ENCODE measurements at places on chromosomes 3 and 15.

DNA sequence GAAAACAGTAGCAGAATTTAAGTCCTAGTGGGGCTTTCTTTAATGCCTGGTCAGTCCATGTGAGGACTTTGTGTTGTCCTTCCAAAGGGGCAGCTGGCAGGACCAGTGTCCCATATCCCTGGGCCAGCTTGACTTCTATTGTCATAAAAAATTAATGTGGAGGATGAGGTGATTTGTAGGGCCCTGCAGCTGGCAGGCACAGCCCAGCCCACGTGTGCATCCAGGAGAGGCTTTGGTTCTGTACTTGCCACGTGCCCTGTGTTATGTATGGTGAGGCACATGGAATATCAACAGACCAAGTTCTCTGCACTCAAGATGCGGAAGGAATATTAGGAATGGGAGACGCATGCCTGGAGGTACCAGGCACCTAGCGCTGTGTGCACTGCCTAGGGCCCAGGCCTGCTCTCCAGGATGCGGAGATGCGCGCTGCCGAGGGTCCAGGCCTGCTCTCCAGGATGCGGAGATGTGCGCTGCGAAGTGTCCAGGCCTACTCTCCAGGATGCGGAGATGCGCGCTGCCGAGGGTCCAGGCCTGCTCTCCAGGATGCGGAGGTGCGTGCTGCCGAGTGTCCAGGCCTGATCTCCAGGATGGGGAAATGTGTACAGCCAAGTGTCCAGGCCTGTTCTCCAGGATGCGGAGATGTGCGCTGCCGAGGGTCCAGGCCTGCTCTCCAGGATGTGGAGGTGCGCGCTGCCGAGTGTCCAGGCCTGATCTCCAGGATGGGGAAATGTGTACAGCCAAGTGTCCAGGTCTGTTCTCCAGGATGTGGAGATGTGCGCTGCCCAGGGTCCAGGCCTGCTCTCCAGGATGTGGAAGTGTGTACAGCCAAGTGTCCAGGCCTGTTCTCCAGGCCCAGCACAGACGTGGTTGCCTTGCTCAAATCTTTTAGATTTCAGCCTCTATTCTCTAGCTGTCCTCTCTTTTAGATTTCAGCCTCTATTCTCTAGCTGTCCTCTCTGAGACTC, 183.3 kb upstream of the ROPN1 start:
- no peak for DNase-seq

DNA sequence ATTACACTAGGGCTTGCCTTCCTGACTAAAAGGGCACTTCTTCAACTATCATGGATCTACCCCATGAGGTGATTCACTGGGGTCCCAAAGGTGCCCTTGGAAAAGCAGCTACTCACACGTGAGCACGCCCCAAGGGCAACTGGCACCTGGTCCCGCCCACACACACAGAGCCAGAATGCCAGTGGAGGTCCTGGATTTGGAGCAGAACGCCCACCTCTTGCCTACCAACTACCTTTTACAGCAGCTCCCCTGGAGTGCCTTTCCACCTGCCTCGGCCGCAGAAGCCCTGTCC, 1.8 kb upstream of the CTDSPL start:
- DNase-seq, result no peak

DNA sequence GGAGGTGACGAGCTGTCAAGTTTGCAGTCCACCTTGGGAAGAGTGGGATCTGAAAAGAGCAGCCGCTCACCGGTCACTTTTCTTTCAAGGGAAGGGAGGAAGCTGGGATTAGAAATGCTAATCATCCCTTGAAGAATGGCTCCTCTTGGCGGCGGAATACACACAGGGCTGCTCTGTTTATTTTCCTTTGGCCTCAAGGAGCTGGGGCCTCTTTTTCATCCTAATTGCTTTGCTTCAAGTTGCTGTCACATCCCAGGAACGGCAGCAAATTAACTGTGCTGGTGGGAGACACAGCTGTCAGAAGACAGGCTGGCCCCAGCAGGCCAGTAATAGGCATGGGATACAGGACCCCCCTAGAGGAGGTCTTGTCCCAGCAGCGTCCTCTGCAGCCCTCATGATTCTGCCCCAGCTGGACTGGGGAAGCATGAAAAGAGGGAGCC, 6.7 kb downstream of the KBTBD13 start:
- DNase-seq, result no peak

DNA sequence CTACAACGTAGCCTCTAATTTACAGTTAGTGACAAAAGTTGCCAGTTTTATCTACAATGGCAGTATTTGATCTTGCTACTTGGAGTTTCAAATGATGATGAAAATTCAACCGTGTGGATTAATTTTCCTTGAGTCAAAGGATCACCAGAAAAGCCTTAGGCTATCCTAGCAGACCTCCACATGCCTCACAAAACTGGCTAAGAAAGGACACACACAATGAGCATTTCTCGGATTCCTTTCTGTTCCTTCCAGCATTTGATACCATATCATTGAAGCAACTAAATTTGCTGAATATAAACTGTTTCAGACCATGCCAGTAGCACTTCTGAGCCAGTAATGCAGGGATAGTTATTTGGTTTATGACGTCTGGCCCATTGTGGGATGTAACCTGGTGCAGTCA, 587.4 kb upstream of the MDFIC2 start:
- no peak for DNase-seq

DNA sequence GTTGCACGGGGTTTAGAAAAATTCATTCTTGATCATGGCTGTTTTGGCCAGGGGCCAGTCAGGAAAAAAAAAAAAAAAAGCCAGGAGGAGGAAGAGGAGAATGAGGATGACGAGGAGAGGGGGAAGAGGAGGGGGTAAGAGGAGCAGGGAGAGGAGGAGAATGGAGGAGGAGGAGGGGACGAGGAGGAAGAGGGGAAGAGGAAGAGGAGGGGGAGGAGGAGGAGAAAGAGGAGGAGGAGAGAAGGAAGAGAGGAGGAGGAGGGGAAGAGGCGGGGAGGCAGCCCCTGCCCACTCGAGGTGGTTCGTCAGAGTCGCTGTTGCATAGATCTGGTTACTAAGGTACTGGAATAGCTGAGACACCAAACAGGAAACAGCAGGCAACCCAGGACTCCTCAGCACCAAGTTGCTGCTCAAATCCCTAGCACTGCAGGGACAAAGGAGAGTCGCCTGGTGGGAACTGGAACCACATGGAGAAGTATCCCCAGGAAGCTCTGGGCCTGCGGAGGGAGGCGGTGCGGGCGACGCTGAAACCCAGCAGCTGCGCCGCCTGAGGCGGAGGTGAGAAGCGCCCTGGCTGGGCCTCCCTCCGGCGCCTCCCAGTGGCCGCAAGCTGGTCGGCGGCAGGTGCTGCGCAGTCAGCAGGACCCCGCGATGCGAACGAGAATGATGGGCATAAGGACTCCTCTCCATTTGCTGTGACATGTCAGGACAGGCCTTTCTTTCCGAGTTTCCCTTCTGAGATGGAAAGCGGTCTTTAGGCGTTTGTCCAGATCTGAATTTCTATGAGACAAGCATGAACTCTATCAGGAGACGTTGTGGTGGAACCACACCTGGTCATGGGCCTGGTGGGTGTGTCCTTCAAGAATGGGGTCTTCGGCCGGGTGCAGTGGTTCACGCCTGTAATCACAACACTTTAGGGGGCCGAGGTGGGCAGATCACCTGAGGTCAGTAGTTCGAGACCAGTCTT, 17.5 kb downstream of the FAM240A start:
- peak; percentile 69 for DNase-seq

DNA sequence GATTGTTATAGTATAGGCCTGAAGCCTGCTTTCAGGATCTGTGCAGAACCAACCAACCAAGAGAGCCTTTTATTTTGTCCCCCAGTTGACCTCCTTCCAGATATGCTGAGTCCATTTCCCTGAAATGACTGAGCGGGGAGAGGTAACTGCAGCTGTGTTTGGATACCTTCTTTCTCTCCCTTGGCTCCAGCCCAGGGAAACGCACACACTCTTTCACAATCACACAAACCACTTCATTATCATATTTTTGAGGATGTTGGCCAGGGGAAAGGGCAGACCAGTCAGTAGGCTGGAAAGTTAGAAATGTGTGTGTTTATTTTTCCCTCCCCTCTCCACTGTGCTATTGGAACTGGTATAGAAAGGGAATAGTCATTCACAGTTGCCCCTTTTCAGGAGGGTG, 417.7 kb upstream of the TBL1XR1 start:
- DNase-seq, result no peak

DNA sequence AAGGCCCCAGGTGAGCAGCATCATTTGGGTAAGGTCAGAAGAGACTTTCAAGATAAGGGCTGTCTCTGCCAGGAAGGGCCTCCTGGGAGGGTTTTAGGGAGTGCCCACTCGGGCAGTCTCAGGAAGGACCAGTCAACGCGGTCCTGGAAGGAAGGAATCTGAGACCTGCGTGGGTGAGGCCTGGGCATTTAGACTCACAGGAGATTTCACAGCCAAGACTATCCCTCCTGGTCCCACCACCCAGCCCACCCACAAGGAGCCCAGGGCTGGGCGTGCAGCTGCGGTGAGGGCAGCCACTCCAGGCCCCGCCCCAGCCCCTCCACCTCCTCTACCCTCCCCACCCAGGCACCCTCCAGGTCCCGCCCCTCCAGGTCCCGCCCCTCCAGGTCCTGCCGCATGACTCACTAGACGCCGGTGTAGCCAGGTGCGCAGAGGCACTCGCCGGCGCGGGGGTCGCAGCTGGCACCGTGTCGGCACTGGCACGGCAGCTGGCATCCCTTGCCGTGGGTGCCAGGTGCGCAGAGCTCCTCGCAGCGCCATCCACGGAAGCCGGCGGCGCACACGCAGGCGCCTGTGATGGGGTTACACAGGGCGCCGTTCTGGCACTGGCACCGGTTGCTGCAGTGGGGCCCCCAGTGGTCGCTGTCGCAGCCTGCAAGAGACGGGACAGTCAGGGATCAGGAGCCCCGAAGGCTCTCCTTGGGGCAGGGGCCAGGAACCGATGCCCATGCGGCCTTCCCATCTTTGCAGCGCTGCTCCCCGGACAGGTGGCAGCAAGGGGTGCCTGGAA, 112.7 kb downstream of the RAB11A start:
- DNase-seq, result peak; percentile 64

DNA sequence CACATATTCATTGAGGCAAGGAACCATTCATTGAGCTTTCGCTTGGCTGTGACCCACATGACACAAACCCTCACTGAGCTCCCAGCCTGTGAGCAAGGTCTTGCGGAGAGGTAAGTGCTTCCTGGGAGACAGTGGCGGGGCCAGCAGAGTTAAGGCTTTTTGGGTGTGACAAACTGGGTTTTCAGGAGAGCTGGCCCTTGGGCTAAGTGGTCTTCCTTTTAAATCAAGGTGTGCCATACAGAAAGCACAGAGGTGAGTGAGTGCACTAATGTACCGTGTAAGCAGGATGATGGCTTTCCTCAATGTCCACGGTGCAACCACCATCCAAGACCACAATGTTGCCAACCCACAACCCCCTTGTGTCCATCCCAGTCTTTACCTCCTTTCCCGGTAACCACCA, 28.6 kb downstream of the POMGNT2 start:
- DNase-seq, result no peak

- DNase-seq, result no peak
Measured at GRCh38 chr3:125055913-125056745, at the start of gene HEG1. Gene HEG1 (minus strand): TSS chr3:125055997. CDS start chr3:125055890, 107 bp downstream.

DNA sequence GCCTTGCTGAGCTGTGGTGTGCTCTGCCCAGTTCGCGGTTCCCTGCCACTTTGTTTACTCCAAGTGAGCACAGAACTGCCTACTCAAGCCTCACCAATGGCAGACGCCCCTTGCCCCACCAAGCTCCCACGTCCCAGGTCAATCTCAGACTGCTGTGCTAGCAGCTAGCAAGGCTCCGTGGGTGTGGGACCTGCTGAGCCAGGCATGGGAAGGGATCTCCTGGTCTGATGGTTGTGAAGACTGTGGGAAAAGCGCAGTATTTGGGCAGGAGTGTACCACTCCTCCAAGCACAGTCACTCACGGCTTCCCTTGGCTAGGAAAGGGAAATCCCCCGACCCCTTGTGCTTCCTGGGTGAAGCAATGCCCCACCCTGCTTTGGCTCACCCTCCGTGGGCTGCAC, 45.0 kb downstream of the SLC12A6 start:
- DNase-seq, result no peak

- no peak for DNase-seq
Measured at GRCh38 chr3:5299161-5299560, 111.7 kb downstream of the EDEM1 start.

GRCh38 chr3:186959029-186959624, 28.8 kb downstream of the ST6GAL1 start:
- no peak for DNase-seq

DNA sequence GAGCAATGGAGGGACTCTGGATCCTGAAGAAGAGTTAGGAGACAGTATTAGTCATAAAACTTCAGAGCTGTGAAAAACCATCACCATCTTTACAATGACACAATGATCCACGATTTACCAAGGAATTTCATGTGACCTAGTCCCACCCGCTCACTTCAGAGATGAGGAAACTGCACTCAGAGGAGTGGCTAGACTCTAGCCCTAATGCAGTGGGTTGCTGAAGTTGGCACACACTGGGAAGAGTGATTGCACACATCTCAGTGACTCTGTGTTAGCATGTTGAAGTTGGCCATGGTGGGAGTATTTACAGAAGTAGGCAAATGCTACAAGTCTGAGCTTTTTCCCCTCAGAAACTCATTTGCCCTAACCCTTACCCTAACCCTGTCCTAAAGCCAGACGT, 35.2 kb upstream of the SPATA12 start:
- DNase-seq, result no peak

DNA sequence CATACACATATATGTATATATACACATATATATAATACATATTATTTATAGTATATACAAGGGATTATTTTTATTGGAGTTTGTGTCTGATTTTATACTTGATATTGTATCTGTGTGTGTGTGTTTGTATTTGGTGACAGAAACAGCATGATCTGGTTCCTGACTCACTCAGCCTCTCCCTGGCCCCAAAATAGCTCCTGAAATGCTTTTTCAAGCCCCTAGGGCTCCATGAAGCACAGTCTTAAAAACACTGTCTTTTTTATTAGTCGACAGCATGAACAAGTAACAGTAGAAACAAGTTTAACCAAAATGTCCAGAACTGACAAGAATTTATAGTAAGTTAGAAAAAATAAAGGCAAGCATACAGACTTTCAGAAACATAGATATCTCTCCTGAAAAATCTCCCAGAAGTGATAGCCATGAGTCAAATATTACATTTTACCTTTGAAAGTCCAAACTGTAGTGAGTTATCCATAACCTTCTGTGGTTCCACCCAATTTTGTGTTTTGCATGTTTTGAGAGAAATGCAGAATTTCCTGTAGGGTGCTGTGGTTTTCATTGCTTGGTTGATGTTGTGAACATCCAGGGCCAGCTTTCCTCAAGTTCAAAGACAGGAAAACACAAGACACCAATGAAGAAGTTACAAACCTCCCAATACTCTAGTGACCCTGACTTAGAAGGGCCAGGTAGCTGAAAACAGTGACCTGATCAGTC, 98.5 kb upstream of the CCDC80 start:
- DNase-seq, result no peak

GRCh38 chr3:139443186-139443585, 33.1 kb downstream of the RBP2 start:
- no peak for DNase-seq

DNA sequence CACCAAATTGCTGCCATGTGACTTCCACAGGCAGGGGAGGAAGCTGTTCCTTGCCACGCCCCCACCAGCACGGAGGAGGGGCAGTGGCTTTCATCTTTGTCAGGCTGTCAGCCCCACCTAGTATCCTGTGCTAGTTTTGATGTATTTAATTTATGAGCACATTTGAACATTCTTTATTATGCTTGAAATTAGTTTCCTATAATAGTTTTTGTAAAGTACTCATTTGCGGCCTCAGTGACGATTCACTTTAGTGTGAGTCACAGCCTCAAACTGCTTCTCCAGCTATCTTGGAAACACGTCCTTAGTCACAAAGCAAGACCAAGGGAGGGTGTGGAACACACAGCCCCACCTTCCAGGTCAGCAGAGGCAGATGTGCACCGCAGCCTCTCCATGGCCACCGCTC, 239.9 kb upstream of the ATP10A start:
- no peak for DNase-seq

Measured in thymus (tissue), 14 donors.